ENCODE measurements at places on chromosomes 13 and 19.

DNA sequence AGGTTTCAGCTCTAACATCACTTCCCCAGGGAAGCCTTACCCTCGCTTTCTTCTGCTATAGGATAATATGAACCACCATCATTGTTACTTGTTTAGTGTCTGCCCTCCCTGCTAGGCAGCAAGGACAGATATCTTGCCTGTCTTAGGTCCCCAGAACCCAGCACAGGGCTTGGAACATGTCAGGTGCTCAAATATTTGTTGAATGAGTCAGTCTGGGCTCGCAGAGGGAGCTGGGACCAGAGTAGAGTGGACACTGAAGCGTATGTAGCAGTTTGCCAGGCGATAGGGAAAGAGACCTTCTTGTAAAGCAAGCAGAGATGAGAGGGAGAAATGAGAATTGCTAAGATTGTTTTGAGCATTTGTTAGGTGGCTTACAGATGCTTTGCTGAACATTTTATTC is 11.7 kb downstream of the BCKDHA start:
- no peak for DNase-seq

DNA sequence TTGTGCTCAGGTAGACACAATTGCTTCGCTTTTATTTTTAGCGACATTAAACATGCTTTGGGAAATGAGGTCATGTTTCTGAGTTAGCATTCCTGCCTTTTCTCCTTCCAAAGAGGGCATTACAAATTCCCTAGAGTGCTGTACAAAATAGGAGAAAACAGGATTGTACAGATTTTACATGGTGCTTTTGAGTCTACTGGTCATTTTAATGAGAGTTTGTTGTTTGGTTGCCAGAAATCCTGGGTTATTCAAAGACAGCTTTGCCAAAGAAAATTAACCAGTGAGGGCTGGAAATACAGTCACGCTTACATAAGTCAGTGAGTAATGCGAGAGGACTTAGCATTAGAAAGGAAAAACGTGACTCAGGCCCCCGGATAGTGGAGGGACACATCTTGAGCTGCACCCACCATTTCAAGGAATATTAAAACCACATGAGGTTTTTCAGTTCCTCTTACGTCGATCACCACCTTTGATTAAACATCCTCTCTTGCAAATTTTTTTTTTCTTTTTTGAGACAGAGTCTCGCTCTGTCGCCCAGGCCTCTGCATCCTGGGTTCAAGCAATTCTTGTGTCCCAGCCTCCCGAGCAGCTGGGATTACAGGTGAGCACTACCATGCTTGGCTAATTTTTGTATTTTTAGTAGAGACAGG is 55.4 kb downstream of the SACS start:
- DNase-seq = peak; percentile 58

- no peak for DNase-seq
Observed at GRCh38 chr19:29761575-29762232, 46.6 kb upstream of the C19orf12 start.

DNA sequence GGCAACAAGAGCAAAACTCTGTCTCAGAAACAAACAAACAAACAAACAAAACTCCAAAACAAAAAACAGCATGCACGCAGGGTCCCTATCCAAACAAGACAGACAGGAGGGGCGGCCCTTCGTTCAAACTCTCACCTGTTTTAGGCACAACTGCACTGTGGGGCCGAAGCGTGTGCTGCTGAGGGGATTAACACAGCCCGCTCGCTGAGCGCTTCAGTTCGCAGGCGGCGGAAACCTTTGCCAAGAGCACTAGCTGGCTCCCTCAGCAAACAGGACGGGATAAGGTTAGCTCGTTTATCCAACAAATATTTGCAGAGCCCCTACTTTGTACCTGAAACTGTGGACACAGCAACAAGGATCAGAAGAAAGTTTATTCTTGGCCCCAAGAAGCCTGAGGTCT is 1.6 kb upstream of the ADPRHL1 start:
- no peak for DNase-seq

GRCh38 chr13:59424661-59425060 is 739.1 kb downstream of the DIAPH3 start:
- DNase-seq = no peak

DNA sequence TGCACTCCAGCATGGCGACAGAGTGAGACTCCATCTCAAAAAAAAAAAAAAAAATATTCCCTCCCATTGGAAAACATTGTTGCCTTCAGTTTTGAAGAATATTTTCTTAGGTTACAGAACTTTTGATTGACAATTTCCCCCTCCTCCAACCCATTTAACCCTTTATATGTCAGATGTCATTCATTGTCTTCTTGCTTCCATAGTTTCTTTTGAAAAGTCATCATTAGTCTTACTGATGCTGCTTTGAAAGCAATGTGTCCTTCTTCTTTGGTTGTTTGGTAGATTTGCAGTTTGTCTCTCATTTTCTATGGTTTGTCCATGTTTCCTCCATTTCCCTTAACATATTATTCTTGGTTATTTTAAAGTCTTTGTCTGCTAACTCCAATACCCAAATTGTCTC is 25.4 kb downstream of the ZNF558 start:
- DNase-seq = no peak

DNA sequence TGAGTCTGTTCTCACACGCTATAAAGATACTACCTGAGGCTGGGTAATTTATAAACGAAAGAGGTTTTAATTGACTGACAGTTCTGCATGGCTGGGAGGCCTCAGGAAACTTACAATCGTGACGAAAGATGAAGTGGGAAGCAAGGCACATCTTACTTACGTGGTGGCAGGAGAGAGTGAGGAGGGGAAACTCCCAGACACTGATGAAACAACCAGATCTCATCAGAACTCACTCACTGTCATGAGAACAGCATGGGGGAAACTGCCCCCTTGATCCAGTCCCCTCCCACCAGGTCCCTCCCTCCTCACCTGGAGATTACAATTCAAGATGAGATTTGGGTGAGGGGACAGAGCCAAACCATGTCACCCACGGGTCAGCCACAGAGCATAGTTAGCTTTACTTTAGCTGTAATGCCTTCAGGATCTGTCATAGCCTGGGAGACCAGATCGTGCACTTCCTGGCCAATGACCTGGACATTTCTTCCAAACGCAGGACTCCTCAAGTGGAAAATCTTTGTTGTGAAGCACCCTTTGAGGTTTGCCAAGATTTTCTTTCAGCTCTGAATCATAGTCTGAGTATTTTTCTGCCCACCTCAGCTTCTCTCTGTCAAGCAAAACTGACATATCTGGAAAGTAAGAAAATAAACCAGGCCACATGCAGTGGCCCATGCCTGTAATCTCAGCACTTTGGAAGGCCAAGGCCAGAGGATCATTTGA is 25.2 kb upstream of the HIF3A start:
- no peak for DNase-seq

GRCh38 chr13:50993934-50994333 is 84.3 kb downstream of the RNASEH2B start:
- DNase-seq = no peak

DNA sequence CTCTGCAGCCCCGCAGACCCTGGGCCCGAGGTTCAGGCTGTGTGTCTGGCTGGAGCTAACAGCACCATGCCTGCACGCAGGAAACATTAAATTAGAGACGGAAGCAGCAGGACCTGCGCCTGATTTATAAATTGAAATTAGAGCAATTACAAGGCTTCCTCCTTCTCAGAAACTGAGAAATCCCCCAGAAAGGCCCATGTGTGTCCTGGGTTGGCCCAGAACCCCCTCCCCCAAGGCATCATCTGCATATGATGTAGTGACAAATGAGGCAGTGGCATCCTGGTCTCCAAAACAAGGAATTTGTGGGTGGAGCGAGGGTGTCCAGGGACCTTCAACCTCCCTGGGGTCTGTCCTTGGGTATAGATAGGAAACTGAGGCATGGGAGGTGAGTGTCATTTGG is 27.2 kb upstream of the SEMA6B start:
- no peak for DNase-seq

DNA sequence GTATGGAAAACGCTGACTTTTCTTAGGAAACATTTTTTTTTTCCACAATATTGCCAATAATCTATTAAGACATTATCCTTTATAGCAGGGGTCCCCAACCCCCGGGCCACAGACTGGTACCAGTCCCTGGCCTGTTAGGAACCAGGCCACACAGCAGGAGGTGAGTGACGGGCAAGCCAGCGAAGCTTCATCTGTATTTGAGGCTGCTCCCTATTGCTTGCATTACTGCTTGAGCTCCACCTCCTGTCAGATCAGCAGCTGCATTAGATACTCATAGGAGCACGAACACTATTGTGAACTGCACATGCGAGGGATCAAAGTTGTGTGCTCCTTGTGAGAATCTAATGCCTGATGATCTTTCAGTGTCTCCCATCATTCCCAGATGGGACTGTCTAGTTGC is 793.7 kb downstream of the SLITRK5 start:
- no peak for DNase-seq

DNA sequence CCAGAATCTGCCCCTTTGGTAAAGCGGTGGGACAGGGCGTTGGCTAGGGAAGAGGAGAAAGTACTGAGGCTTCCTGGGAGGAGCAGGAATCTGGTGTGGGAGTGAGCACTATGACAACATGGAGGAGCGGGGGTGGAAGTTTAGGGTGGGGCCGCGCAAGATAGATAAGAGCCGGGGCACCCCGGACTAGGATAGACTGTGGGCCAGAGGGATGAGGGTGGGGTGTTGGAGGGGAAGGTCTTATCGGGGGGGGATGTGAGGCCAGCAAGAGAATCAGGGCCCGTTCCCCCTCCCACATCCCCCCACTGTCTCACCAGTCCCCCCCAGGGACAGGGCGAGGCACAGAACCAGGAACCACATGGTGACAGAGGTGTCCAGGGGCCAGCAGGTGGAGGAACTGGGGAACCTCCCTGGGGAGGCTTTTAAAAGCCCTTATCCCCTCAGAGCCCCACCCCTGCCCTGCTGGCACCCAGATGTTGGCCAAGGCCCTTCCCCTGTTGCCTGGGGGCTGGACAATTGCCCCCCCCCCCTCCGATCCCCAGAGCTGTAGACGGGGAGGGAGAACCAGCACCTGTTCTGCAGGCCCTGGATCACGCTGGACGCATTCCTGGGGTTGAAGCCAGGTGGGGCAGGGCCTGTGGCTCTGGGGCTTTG is at the start of gene KLK1:
Gene KLK1 (minus strand): TSS at position 399 of the 654 bp plus-strand sequence. CDS start 39 bp downstream, at position 360.
- no peak for DNase-seq

GRCh38 chr13:68551701-68552522 is 1321.8 kb upstream of the PCDH9 start:
- no peak for DNase-seq

- DNase-seq = no peak
Observed at GRCh38 chr19:17076543-17076991, 990 bp downstream of the MYO9B start.

DNA sequence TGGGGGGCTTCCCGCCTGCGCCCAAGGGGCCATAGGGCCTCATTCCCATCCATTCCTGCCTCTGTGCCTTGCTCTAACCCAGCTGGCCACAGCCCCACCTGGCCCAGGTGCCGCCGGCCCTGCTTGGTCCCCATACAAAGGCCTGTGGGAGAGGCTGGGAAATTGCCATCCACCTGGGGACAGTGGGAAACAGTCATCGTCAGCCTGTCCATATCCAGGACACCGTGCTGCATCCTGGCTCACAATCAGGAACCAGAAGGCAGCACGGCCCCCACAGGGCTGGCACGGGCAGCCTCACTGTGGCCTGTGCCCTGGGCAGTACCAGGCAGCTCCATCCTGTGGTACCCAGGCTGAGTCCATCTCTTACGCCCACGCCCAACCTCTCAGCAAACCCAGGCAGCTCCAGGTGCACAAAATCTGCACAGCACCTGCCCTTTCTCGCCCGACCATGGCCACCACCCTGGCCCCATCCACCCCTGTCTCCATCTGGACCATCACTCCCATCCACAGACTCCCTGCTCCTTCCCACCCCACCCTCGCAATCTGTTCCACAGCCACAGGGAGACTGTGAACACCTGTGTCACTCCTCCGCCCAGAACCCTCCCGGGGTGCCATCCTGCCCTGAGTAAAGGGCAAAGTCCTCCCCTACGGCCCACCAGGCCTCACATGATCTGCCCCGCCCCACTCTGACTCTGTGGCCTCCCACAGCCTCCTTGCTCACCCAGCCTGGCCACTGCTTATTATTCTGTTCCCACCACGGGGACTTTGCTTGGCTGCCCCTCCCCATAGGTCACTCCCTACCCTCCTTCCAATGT is 21.1 kb upstream of the FBXO27 start:
- no peak for DNase-seq

DNA sequence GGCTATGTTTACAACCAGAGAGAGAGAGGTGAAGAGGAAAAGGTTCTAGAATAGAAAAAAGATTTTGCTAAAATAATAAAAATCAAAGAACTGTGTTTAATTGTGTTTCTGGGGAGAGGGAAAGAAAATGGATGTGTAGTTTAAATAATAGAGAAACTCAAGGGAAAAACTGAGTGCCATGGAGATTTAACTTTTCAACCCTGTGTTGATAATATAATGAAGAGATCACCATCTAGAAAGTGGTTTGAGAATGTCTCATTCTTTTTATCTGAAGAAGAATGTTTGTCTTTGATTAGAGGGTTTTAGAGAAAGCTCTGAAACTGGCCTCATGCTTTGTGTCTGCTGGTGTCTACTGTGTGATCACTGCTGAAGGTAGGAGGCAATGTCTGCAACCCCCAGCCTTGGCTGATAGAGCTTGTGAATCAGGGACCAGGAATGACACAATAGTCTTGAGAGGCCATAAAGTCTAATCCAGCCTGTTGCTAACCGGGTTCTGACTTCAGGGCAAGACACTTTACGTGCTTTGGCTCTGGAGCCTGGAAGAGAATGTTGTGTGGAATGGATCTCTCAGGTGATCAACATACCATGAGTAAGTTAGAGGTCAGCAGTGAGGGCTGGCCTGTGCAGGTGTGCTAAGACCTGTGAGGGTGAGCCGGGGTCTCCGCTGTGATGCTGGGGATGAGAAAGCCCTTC is 5.4 kb downstream of the COL4A2 start:
- no peak for DNase-seq

- DNase-seq = no peak
Observed at GRCh38 chr13:65943708-65944107, 1286.4 kb downstream of the PCDH9 start.
